T47D (cell line): ENCODE measurements at places on chromosomes 5 and 9.

DNA sequence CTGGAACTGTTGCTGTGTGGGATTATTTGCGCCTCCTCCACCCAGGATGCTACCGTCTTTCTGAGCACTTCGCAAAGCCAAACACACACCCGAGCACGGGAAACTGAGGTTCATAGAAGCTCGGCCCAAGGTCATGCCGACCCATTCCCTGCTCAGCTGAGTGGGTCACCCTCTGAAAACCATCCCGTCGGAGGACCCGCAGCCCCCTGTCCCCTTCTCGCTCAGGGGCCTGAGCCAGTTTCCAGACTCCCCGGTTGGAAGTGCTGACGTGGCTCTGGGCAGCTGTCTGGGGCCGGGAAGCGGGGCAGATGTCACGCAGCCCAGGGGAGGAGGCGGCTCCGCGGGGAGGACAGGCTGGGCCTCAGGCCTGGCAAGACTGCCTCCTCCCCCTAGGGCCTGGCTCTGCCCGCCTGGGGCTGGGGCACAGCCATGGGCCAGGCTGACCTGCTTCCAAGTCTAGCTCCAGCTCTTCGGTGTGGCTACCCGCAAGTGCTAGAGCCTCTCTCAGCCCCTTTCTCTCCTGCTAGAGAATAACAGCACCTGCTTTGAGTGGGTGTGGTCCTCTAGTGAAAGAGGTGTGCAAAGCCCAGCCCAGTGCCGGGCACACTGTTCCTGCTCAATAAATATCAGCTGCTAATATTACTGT, 9.9 kb upstream of the CXXC5 start:
- no peak for DNase-seq

DNA sequence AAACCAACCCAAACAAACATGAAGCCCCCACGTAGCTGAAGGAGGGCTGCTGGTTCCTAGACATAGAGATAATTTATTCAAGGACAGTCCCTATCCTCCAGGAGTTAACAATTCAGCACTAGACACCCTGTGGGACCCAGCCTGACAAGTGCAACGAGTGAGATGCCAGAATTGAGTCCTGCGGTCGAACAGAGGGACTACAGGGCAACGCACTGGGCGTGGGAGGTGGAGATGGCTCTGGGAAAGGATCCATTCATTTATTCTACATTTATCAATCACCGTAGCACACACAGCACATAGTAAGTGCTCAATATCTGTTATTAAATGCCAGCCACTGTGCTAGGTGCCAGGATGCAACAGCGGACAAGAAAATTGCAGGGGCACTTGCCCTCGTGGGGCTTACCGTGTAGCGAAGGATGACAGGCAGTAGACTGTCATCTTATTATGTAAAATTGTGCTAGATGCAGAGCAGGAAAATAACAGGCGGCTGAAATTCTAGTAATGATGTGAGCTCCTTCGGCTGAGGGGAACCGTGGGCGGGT, 855 bp upstream of the ARHGAP26 start:
- no peak for DNase-seq

- DNase-seq = no peak
Observed at GRCh38 chr5:139638736-139639618, 9.2 kb upstream of the CXXC5 start.

GRCh38 chr5:71697967-71698366, 21.1 kb upstream of the CARTPT start:
- no peak for DNase-seq

DNA sequence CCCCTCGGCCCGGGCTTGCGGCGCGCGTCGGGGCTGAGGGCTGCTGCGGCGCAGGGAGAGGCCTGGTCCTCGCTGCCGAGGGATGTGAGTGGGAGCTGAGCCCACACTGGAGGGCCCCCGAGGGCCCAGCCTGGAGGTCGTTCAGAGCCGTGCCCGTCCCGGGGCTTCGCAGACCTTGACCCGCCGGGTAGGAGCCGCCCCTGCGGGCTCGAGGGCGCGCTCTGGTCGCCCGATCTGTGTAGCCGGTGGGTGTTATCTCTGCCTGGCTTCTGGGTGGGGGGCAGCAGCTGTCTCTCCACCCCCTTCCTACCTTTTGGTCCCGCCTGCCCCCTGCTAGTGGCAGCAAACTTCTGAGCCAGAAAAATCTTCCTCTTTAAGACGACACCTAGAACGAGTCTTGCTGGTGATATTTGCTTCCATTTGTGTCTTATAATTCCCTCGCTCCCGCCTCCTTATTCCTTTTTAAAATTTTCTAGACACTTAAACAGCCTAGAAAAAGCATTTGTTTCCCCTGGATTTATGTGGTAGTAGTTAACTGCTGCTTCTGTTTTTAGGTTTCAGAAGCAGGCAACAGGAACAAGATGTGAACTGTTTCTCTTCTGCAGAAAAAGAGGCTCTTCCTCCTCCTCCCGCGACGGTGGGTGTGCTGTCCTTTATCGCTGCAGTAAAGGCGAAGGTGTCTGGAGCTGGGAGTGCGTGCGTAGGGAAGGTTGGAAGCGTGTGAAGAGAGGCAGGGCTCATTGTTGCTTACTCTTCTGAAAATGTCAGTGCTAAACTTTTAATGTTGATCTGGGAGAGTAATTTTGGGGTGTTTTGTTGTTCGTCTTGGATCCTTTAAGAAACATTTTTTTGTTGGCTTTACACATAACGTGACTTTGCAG, 554 bp downstream of the JAK2 start:
- no peak for DNase-seq

DNA sequence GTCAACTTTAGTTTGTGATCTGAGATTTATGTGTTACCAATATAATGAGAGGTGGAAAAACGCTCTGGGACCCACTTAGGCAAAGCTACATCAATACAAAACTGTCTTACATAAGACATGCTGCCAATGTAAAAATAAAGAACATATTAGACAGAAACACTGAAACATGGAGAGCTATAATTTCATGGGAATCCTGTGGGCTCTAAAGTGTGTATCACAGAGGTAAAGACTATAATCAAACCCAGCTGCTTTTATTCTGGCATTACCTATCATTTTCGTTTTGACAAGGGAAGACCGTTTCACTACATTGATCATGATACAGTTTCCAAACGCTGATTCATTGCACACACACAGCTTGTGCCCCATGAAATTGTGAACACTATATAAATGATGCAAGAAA, 400.5 kb upstream of the TUSC1 start:
- DNase-seq = no peak
